ENCODE measurements at places on chromosomes 6 and 20.

DNA sequence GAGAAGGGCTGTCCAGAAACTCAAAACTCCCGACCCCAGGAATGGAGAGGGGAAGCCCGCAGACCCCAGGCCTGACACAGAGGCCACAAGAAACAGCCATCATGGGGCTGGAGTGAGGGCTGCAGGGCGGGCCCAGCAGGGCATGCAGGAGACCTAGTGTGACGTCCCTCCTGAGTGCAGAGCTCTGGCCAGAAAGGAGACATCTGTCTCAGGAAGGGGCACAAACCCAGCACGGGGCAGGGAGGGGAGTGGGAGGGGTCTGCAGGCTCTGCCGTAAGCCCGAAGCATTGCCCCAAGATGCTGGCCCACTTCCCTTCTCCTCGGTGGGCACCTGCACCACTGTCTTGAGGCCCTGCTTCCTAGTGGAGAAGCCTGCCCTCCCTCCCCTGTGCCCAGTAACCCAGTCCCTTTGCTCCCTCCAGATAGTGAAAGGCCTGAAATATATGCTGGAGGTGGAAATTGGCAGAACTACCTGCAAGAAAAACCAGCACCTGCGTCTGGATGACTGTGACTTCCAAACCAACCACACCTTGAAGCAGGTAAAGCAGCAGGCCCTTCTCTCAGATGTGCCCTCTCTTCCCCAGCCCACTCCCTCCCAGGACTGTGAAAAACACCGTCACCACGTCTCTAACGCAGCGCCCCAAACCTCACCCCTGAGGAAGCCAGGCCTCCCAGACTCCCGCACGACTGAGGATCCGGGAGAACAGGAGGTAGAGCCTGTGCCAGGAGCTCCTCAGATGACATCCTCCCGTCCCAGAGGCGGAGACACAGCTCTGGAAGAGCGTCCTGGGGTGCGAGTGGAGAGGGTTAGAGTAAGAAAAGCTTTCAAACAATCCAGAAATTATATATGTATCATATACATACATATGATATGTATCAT is 9.7 kb downstream of the CST7 start:
- no peak for DNase-seq

DNA sequence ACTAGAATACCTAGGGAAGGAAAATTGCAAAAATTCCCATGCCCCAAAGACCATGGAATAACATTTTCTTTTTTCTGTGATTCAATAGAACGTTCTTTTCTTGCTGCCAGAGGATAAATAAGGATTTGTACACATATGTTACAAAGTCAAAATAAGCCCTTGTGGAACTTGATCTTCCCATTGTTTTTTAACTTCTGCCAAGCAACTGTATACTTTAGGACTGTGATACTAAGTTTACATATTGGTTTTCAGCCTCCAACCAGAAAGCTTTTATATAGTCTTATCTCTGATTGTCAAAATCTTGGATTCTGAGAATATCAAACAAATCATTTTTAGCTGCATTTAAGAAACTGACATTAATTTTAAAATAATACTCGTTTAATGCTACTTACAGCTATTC is 84.6 kb downstream of the HMGCLL1 start:
- DNase-seq, result no peak

DNA sequence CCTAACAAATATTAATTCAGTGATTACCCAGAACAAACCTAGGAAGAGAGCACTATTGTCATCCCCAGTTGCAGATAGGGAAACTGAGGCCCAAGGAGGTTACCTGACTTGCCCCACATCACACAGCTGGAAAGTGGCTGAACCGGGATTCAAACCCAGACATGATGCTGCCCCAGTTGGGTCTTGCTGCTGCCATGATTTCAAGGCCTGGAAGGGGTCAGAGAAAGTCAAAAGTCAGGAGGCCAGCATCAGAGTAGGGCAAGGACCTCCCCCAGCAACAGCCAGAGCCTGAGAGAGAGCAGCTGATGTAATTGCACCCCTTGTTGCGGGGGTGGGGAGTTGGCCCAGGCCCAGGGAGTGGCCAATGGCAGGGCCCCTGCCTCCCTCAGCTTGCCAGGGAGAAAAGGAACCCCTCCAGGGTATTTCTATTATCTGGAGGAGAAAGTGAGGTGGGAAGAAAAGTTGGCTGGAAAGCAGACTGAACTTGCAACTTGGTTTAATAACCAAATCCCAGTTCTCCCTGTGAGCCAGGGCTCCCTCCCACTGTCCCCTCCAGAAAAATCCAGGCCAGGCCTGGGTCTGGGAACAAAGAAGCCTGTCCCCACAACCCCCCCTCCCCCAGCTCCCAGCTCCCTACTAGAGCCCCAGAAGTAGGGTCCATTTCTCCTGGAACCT is 83.6 kb downstream of the MRPL14 start:
- DNase-seq, result peak; percentile 61

- DNase-seq, result no peak
Measured at GRCh38 chr6:11618533-11618932, 81.0 kb downstream of the TMEM170B start.

GRCh38 chr6:38676236-38676973 is 26.5 kb downstream of the GLO1 start:
- no peak for DNase-seq

DNA sequence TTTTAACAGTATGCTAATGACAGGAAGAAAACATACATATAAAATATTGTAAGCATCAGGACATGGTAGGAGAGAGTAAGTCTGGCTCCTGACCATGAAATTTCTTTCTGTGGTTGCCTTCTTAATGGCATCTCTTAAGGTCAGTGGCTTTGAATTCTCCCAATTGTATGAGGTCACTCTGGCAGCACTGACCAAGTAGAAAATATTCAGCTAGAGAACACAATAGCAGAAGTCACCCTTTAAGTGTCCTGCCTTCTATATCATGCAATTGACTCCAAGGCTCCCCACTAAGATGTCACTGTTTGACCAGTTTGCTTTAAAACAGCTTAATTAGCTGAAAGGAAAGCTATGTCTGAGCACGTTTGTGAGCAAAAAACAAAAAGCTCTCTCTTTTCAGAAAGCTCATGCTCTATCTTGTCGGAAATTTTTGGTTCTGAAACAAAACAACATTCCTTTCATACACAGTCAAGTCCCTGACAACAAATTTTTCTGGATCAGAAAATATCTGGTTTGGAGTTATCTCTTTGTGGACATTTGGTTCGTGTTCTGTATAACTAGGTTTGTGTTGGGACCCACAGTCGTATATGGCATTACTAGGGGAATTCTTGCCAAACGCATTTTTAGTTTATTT is 120.9 kb upstream of the IFNGR1 start:
- no peak for DNase-seq

DNA sequence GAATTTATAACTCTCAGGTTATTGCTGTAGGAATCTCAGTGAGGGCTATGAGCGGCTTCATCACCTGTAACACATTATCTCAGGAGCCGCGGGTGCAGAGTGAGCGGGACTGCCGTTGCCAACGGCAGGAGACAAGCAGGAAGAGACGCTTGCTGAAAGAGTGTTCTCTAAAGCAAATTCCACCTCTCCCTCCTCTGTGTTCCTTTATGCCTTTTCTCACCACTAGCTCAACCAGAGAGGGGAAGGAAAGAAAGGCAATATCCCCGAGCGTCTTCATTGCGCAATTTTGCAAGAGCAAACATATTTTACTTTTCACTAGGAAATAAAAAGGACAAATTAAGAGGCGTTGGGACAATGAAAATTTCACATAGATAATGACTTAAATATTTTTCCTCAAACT is 185.2 kb upstream of the EXOC2 start:
- no peak for DNase-seq

- no peak for DNase-seq
Measured at GRCh38 chr20:43262341-43262740, 72.6 kb upstream of the PTPRT start.

- no peak for DNase-seq
Measured at GRCh38 chr6:169714178-169714577, 10.1 kb downstream of the PHF10 start.

DNA sequence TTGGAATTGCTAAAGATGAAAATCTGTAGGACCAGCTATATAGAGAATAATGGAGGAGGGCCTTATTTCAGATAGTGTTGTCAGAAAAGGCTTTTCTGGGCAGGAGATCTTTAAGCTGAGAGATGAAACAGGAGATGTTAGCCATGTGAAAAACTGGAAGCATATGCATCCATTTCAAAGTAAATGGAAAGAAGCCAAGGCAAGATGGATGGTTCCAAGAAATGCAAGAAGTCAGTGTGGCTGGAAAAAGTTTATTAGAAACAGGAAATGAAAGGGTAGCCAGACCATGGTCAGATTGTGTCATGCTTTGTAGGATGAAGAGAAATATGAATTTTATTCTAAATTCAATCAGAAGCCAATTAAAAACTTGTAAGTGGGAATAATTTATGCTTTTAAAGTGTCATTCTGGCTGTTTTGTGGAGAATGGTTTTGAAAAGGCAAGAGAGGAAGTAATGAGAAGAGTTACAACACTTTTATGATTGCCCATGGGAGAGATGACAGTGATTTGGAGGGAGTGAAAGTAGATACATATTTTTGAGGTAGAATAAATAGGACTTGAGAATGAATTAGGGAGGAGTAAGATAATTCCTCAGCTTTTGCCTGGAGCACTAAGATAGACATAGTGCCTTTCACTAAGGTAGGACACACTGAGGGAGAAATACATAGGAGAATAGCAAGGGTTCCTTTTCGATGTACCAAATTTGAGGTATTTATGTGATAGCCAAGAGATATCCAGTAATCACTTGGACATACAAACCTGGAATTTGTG is 620.1 kb downstream of the HTR1B start:
- no peak for DNase-seq

GRCh38 chr6:134873500-134874388 is 76.2 kb downstream of the ALDH8A1 start:
- DNase-seq, result no peak

DNA sequence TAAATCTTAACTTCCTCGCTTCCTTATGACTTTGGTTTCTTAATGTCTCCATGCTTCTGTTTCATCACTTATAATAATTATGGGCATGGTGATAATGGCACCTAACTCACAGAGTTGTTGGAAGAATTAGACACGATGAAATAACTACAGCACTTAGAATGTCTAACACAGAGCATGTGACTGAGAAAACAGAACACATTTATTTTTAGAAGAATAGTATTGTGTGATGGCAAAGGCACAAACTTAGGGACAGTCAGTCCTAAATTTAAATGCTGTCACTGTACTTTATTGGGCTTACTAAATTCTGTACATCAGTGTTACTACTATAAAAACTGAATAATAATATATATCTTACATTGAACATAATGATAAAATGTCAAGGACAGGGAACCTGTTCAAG is 391.1 kb upstream of the JAG1 start:
- DNase-seq, result no peak

- DNase-seq, result no peak
Measured at GRCh38 chr20:38334016-38334415, 12.3 kb upstream of the LBP start.

DNA sequence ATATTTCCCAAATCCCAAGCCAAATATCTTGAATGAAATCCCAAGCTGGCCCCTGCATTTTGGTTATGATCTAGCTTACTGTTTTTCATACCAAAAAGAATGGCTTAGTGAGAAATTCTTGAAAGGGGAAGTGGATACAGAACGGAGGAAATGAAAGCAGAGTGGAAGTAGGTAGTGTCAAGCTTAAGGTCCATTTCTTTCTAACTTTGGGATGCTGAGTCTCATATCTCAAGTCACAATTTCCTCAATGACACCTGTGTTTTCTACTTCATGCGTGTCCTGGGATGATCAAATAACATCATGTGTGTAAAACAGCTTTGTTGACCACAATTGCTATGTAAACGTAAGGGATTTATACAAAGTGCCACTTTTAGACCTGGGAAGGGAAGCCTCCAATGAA is 238.8 kb upstream of the SLC35B3 start:
- no peak for DNase-seq

DNA sequence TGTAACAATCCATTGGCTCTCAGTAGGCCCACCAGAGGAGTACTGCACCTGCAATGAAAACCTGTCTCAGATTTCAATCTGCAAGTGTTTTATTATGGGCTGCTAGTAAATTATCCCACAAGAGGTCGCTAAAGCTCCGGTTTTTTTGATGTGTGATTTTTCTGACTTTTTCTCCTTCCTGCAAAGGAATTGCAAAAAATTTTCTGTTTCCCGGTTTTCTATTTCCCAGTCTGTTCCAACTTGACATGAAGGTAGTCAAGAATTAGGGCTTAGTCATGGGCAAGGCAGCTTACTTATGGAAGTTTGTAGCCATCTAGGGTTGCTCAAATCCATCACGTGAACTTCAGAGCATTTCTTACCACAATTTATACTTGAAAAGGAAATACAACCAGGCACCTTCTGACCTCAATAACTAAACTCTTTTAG is 38.5 kb upstream of the AHI1 start:
- no peak for DNase-seq

DNA sequence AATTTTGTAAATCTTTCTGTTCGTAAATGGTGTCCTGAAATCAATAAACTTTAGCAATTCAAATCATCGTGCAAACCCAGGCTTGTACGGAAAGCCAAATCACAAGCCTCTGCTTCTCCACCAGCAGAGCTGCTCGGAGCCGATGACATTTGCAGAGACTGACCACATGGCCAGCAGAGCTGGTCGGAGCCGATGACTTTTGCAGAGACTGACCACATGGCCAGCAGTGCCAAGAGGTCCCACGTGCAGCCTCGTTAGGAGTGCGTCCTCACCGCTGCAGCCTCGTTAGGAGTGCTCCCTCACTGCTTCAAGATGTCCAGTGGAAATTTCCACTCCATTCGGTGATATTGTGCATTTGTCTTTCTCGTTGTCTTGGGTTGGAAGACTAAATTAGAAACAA is 28.5 kb downstream of the SMOC2 start:
- DNase-seq, result peak; percentile 52

DNA sequence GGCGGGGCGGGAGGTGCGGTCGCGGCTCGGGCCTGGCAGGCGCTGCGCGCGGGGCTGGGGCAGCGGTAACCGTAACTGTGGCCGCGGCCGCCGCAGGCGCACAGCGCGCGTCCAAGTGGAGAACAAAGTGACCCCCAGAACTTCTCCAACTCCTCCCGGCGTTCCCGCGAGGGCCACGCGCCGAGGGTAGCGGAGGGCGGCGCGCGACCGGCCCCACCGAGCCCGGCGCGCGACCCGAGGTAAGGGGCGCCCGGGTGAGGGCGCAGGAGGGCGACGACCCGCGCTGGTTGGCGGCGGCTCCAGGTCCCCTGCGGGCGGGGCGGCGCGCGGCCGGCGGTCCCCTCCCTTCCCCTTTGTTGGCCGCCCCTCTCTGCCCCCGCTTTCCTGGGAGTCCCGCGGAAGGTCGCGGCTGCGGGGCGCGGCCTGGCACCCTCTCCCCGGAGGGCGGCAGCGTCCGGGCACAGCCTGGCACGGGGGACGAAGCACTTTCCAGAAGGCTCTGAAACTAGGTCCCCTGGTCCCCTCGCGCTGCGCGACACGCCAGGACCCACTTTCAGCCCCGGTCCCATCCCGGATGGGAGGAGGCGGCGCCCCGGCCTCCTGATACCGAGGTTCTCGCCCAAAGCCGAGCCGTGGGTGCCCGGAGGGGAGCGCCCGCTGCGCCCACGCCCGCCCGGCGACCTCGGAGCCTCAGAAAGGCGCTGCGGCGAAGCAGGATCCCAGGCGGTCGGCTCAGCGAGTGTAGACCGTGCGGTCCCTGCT is at the start of gene TIAM2:
TIAM2 (plus strand) TSS at position 62 of the 762 bp plus-strand sequence. CDS start 133,909 bp downstream, outside the sequence.
- peak; percentile 68 for DNase-seq

- no peak for DNase-seq
Measured at GRCh38 chr6:15528870-15529269, 134.0 kb downstream of the DTNBP1 start.
